Muscle of leg (tissue), 16 donors: ENCODE measurements at places on chromosomes 12 and 14.
A peak's percentile ranks its signal among the peaks of the same experiment; 100 is the strongest.

DNA sequence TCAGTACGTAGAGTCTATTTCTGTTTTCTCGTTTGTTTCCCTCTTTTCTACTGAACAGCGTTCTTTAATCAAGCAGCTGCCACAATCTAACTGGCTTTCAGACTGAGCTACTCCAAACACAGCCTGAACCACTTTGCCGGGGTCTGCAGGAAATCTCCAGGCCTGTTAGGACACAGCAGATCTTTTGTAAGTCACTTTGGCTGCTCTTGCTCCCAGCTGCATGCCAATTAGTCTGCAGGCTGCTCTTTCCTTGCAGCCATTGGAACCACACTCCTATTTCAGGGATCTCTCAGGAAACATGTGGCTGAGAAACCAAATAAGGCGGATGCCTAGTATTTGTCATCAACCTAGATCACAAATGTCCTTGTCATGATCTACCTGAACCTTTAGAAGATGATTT, 73.6 kb downstream of the TMTC1 start:
- DNase-seq = peak; percentile 90

- DNase-seq = no peak
These were observed 168.8 kb upstream of the BCL2L14 start for GRCh38 chr12:11901701-11902524.

- no peak for DNase-seq
These were observed 54.4 kb upstream of the MED13L start for GRCh38 chr12:116331876-116332275.

GRCh38 chr12:111413442-111414086, 7.8 kb downstream of the SH2B3 start:
- DNase-seq = no peak

- no peak for DNase-seq
These were observed 34.4 kb downstream of the PROX2 start for GRCh38 chr14:74841230-74842207.

GRCh38 chr14:32720927-32721326, 217.8 kb upstream of the NPAS3 start:
- DNase-seq = peak; percentile 50

DNA sequence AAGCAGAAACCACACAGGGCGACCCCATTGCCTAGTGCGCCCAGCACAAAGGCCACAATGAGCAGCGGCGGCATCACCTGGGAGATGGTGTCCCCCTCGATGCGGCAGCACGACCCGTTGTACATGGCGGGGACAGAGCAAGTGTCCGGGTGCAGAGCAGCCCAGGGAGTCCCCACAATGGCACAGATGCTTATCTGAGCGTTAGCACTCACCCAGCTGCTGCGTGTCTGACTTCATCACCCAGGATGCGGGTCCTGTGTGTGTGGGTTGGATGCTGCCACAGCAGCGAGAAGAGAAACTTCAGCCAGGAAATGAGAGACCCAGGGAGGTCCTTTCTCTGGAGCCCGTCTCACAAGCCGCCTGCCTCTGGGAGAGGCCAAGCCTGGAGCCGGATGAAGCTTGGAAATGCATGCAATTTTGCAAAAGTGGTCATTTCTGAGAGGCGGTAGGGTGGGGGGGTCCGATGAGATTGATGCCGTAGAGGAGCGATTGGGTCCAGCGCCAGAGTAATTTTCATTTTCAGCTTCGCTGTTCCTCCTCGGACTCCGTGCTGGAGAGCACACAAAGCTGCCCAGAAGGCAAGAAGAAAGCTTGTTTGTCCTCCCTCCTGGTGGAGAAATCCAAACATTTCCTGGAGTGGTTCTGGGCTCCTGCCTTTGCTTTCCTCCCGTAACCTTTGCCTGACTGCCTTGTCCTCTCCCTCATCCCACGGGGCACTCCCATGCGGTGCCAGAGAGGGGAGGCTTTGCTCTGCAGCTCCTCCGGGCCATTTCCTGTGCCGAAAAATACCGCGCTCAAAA, at the start of gene HCAR1:
HCAR1 (minus strand) TSS at position 630 of the 800 bp plus-strand sequence; CDS start at position 125, 505 bp downstream.
- DNase-seq = no peak

- DNase-seq = no peak
These were observed 39.6 kb downstream of the DNAH10 start for GRCh38 chr12:123801573-123802178.
